ENCODE measurements at places on chromosomes 2 and 18. TPM values are rescaled to one million over a fixed set of nuclear protein-coding genes. Genes with fewer than 3 reads are reported as not detected.

Gene DPYSL5
- 0.09 TPM for total RNA-seq

Gene SERPINB12
- total RNA-seq: not detected

Gene FAP
- 274 TPM for total RNA-seq

Gene ABCA12
- 0.18 TPM for total RNA-seq

Gene FOXI3
- total RNA-seq: 0.17 TPM

Gene CD207
- total RNA-seq: 0.18 TPM

Gene SKOR2
- not detected for total RNA-seq

Gene HSBP1L1
- 6.3 TPM for total RNA-seq

Gene CCDC85A
- 1.6 TPM for total RNA-seq

Gene ASXL3
- total RNA-seq: 44.7 TPM

Gene CXCR2
- total RNA-seq: 0.58 TPM

All from motor neuron (in vitro differentiated cells).